Glomerular endothelial cell (primary cell): ENCODE measurements at places on chromosomes 11 and 22. TPM values are rescaled to one million over a fixed set of nuclear protein-coding genes. Genes with fewer than 3 reads are reported as not detected.

Gene GSTT2B
- 3.0 and 20.1 TPM in 2 replicates for total RNA-seq

Gene SGSM1
- 0.18 TPM in 1 of 2 replicates, not detected in the other for total RNA-seq

Gene GPR83
- not detected in 2 replicates for total RNA-seq

Gene EIF4ENIF1
- 11.3 and 32.0 TPM in 2 replicates for total RNA-seq

Gene CFL1
- total RNA-seq = 2,090 and 2,212 TPM in 2 replicates

Gene KIF18A
- total RNA-seq = 3.1 and 3.4 TPM in 2 replicates
